ENCODE measurements at places on chromosomes 6 and 20.

DNA sequence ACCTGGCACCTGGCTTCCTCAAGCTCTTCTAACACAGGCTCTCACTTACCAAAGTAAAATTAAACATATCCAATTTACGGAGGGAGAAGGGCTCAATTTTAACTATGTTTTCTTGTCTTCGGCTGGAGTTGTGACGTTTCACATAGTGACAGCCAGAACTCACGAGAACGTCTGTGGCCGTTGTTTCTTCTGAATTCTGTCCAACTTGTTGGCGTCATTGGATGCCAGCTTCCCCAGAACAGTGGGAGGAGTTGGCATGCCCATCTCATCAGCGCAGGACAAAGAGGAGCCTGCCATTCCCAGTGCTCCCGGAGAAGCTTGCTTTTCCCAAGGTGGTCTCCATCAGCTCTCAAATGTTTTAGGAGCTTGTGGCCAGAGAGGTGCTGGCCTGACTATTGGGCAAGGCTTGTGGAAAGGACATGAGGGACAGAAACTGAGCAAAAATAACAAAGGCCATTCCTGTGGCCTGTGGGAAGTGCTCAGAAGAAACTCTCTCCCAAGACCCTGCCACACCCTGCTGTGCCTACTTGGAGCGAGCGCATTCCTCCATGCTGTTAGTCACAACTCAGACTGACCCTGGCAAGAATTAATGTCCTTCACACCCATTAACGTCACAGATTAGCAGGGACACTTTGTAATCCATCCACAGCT is 265.4 kb upstream of the CDH4 start:
- H3K27me3 ChIP-seq, result no peaks in the 10 kb centered on the region
- DNase-seq, result no peak
- no peaks in the 10 kb centered on the region for H3K4me1 ChIP-seq
- no peaks in the 10 kb centered on the region for H3K36me3 ChIP-seq
- no peak overlapping the region for H3K4me3 ChIP-seq

DNA sequence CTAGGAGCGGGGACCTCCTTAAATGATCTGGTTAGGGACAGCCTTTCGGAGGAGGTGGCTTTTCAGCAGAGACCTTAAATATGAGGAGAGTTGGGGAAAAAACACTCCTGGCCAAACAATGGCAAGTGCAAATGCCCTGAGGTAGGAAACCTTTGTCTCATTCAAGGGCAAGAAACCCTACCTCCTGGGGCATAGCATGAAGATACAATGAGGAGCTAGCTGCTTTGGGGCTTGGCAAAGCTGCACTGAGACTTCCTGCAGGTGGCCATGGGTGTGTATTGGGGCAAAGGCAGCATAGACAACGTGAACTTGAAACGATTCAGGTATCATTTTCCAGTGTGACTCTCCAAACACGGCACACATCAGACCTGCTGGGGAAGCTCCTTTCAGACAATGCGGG is 30.7 kb downstream of the PMEPA1 start:
- H3K27ac ChIP-seq, result no peak overlapping the region
- DNase-seq, result no peak
- no peaks in the 10 kb centered on the region for H3K27me3 ChIP-seq
- H3K4me3 ChIP-seq, result no peak overlapping the region

DNA sequence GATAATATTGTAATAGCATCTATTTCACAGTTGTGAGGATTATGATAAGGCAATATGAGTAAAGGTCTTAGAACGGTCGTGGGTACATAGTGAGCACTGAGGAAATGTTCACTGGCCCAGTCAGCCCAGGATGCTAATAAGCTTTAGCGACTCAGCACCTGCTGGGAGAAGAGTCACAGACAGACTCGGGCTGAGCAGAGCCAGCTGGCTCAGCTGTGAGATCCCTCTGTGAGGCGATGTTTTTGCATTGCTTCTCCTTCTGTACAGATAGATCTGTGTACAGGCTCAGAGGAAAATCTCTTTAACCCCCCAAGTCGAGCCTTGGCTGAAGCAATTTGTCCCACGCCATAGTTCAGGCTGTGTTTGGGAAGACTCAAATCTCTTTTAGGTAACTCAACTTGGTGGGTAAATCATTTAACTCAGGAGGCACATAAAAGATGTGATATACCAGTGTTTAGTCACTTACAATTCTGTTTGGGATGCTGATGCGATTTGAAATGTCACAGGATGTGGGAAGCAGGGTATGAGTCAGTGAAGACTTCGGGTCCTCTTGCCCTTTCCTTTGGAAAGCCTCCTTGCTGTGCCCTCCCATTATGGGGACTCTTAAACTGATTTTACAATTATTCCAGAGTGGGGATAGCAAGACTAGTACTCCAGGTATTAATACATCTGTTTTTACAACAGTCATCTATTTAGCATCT is 53.1 kb downstream of the PHACTR1 start:
- no peaks in the 10 kb centered on the region for H3K36me3 ChIP-seq
- no peaks in the 10 kb centered on the region for H3K27me3 ChIP-seq
- H3K4me1 ChIP-seq, result no peaks in the 10 kb centered on the region
- DNase-seq, result no peak

- no peak overlapping the region for H3K4me3 ChIP-seq
- no peaks in the 10 kb centered on the region for H3K27me3 ChIP-seq
- H3K27ac ChIP-seq, result no peak overlapping the region
- H3K4me1 ChIP-seq, result no peaks in the 10 kb centered on the region
- DNase-seq, result no peak
- no peaks in the 10 kb centered on the region for H3K36me3 ChIP-seq
Observed at GRCh38 chr6:8174571-8174970, 72.2 kb upstream of the EEF1E1 start.

DNA sequence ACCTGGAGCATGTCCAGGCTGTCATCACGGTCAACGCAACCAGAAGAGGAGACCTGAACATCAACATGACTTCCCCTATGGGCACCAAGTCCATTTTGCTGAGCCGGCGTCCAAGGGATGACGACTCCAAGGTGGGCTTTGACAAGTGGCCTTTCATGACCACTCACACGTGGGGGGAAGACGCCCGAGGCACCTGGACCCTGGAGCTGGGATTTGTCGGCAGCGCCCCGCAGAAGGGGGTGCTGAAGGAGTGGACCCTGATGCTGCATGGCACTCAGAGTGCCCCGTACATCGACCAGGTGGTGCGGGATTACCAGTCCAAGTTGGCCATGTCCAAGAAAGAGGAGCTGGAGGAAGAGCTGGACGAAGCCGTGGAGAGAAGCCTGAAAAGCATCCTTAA is 49.5 kb downstream of the BFSP1 start:
- H3K4me3 ChIP-seq, result no peak overlapping the region
- H3K36me3 ChIP-seq, result no peaks in the 10 kb centered on the region
- no peaks in the 10 kb centered on the region for H3K4me1 ChIP-seq
- no peak for DNase-seq
- H3K27me3 ChIP-seq, result no peaks in the 10 kb centered on the region

DNA sequence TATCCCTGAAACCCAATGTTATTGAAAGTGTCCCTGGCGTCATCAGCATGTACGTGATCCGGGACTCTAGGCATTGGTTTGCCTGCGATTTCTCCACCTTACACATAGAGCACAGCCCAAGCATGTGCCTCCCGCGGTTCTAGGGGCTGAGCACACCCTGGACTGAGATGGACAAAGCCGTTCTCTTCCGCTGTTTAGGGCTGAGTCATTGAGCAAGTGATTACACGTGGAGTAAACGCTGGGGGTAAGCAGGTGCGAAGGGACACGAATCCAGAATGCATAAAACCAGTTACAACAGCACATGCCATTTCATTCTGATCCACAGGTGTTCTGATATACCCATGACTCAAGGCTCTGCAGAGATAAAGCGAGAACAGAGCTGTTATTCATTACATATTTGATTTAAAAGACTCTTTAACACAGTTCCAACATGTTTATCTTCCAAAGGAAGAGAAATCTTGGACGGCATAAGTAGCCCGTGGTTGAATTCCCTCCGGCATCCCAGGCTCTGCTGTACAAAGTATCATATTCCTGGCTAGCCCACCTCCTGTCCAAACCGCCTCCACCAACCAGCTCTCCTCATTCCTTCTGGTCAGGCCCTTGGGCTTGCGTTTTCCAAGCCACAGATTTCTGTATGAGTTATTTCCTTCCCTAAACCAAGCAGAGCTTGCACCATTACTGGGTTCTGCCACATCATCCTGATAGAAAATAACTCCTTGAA is 36.1 kb upstream of the THBS2 start:
- no peak overlapping the region for H3K4me3 ChIP-seq
- DNase-seq, result peak; percentile 72
- no peaks in the 10 kb centered on the region for H3K27me3 ChIP-seq
- H3K36me3 ChIP-seq, result no peaks in the 10 kb centered on the region
- H3K27ac ChIP-seq, result peak overlapping the region; percentile 90

GRCh38 chr6:99711302-99711701 is 104.7 kb downstream of the PRDM13 start:
- H3K27me3 ChIP-seq, result no peaks in the 10 kb centered on the region
- no peak for DNase-seq
- no peaks in the 10 kb centered on the region for H3K4me1 ChIP-seq
- H3K27ac ChIP-seq, result no peak overlapping the region
- H3K4me3 ChIP-seq, result no peak overlapping the region
- H3K36me3 ChIP-seq, result no peaks in the 10 kb centered on the region

GRCh38 chr6:162198925-162199324 is 528.6 kb downstream of the PRKN start:
- DNase-seq, result no peak
- no peaks in the 10 kb centered on the region for H3K27me3 ChIP-seq
- no peaks in the 10 kb centered on the region for H3K4me1 ChIP-seq
- H3K27ac ChIP-seq, result no peak overlapping the region
- H3K36me3 ChIP-seq, result no peaks in the 10 kb centered on the region

DNA sequence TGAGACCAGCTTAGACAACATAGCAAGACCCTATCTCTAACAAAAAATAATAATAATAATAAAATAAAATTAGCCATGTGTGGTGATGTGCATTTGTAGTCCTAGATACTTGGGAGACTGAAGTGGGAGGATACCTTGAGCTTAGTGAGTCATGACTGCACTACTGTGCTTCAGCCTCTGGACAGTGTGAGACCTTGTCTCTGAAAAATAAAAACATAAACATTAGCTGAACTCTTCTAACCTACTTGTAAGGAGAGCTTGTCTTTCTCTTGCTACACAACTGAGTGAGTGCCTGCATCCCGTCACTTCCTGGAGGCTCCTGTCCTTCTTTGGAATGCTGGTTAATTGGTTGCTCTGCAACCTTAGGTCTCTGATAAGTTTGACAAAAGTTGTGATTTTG is 5.1 kb upstream of the DBNDD2 start:
- H3K27ac ChIP-seq, result peak overlapping the region; percentile 43
- DNase-seq, result no peak
- H3K4me3 ChIP-seq, result no peak overlapping the region
- H3K27me3 ChIP-seq, result no peaks in the 10 kb centered on the region

DNA sequence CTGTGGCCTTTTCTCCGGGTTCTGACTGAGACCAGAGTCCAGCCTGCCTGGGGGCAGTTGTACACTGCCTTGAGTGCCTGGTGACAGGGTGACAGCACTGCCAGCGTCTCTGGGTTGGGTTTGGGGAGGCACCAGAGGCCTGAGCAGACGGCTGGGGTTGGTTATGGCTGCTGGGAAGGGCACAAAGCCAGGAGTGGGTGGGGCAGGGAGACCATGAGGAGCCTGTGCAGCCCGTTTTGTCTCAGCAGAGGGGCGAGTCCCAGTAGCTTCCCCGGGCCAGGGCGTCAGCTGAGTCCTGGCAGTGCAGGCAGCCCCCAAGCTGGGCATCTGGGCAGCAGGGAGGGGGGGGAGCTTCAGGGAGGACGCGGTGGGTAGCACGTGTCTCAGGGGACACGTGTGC is 15.3 kb upstream of the SULF2 start:
- H3K4me1 ChIP-seq, result no peaks in the 10 kb centered on the region
- DNase-seq, result no peak
- H3K4me3 ChIP-seq, result no peak overlapping the region
- H3K36me3 ChIP-seq, result no peaks in the 10 kb centered on the region
- no peak overlapping the region for H3K27ac ChIP-seq

All from uterus (tissue), 4 donors.